ENCODE measurements at places on chromosomes 5 and 9. TPM values are rescaled to one million over a fixed set of nuclear protein-coding genes. Genes with fewer than 3 reads are reported as not detected.

MIGA2 gene
- 20.2 TPM for total RNA-seq

SCGB3A2 gene
- total RNA-seq = not detected

AJM1 gene
- 0.95 TPM for total RNA-seq

NDUFA8 gene
- total RNA-seq = 31.5 TPM

ALDH1A1 gene
- 10.1 TPM for total RNA-seq

B4GALT7 gene
- 30.6 TPM for total RNA-seq

FBXL17 gene
- total RNA-seq = 12.1 TPM

AK8 gene
- 0.47 TPM for total RNA-seq

NUTM2G gene
- total RNA-seq = not detected

EHMT1 gene
- total RNA-seq = 37.0 TPM

PCDHA1 gene
- under 0.01 TPM for total RNA-seq

DMRT3 gene
- not detected for total RNA-seq
